ENCODE measurements at places on chromosomes 7 and 10.

DNA sequence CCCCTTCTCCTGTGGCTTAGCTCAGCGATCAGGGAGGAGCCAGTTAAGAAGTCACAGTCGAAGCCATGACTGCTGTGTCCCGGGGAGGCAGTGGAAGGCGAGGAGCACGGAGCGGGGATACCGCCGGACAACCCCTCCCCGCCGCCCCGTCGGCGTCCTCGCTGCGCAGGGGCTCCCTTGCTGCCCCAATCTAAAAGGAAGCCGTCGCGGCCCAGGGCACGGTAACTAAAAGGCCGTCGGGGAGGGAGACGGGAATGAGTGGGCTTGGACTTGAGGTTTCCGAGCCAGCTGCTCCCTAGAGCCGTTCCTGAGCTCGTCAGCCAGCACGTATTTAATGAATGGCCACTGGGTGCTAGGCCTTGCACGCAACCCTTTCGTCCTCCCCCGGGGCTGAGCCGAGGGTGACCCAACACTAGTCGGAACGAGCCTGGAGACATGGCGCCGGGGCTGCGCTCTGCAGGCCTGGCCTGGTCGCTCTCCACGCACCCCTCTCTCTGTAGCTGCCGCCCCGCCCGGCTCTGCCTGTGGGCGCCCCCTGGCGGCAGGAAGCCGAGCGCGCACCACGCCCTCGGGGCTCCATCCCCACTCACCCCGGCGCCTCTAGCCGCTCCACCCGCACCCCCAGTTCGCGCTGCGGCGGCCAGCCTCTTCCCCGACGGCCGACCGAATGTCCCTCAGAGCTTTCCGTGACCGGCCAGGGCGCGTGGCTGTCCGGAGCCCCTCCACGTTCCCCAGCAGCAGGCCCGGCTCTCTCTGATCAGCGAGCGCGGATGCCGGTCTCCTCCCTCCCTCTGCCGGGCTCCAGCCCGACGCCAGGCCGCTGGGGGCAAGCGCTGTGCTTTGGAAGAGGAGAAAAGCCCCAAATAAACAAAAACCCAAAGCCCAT, 29.3 kb upstream of the KCNK18 start:
- DNase-seq = peak; percentile 82

DNA sequence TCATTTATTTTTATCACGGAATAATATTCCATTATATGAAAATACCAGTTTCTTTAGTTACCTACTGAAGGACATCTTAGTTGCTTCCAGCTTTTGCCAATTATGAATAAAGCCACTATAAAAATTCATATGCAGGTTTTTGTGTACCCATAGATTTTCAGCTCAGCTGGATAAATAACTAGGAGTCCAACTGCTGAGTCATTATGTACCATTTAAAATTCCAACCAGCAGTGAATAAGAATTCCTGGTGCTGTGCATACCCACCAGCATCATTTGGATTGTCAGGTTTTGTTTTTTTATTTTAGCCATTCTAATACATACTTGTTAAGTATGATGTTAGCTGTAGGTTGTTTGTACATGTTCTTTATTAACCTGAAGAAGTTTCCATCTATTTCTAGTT, 14.5 kb downstream of the FAM24B start:
- DNase-seq = no peak

DNA sequence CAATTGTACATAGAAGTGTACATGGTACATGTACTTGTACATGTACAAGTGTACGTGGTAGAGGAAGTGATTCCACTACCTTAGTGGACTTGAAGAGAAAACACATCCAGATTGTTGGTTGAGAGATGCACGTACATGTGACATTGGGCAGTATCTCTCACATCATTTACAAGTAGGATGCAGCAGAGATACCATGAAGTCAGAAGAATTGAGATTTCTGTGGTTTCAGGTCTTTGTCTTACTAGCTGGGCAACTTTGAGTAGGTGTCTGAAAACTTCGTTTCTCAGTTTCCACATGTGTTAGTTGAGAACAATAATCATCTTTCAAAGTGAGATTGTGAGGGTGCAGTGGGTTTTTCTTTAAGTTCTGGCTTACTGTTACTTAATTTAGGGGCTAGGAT, 21.5 kb downstream of the CLDN12 start:
- DNase-seq = no peak

DNA sequence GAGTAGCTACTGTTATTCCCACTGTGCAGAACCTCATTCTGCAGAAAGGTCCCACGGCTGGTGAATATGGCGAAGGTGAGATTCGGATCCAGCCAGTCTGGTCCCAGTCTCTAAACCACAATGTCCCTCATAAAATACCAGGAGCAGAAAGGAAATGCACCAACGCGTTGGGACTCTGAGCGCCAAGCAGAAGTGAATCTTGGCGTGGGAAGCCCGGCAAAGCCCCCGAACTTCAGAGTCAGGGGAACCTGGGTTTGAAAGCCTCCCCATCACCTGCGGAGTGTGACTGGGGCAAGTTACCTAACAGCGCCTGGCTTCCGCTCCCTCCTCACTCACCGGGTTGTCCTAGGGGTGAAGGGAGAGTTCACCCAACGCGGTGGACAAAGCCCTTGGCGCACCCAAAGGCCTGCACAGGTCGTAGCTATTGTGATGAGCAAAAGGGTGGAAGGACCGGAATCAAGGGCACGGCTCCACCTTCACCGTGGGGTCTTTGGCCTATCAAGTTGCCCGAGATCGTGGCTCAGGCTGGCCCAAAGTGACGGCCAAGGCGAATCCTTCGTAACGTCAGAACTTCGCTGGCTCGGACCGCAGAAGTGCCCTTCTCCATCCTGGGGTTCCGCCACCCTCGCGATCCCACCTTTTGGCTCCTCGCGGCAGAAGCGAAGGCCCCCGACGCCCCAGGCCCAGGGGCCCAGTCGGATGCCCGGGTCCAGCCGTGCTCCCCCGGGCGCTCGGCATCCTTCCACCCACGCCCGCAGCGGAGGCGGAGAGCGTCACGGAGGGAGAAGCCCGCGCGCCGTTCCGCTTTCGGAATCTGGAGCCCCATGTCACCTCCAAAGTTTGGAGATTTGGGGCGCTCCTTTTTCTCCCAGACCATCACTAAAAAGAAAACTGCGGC, 811 bp downstream of the RGS10 start:
- DNase-seq = no peak

- DNase-seq = no peak
These were observed 169.3 kb upstream of the AKR1E2 start for GRCh38 chr10:4656576-4657194.
